ENCODE measurements at places on chromosomes 6 and 20.

GRCh38 chr6:90103056-90103800 lies 193.4 kb downstream of the BACH2 start:
- no peak for DNase-seq

- no peak for DNase-seq
Measured at GRCh38 chr20:55893031-55893430, 112.3 kb downstream of the CBLN4 start.

- DNase-seq: no peak
Measured at GRCh38 chr20:23331450-23332350, 18.9 kb upstream of the NXT1 start.

DNA sequence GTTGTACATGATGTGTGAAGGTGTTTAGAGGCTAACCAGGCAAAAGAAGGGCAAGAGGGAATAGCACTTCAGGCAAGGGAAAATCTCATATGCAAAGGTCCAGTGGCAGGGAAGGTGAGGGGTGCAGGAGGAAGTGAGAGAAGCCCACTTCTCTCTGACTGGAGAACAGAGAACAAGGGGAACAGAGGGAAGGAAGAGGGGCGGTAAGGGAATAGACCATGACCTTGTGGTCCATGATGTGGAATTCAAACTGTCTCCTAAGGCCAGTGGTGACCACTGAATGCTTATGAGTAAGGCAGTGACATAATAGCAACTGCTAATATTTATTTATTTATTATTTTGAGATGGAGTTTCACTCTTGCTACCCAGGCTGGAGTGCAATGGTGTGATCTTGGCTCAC lies 20.6 kb upstream of the SLC9A8 start:
- DNase-seq: no peak

- no peak for DNase-seq
Measured at GRCh38 chr6:167795874-167796191, 30.9 kb upstream of the AFDN start.

GRCh38 chr6:41504466-41505121 lies 41.6 kb upstream of the FOXP4 start:
- DNase-seq: no peak

DNA sequence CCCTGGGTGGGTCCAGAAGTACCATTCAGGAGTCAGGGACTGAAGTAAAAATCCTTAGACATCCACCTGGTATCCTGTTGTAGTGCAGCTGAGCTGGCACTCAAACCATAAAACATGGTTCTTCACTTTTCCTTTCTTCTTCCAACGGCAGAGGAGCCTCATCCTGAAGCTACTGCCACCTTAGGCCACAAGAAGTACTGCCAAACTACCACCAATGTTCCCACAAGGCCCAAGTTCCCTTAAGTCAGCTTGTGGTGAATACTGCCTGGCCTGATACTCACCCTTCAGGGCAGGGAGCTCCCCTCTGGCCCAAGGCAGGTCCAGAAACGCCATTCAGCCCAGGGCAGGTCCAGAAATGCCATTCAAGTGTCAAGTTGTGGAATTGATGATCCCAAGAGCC lies 1053.4 kb upstream of the CITED2 start:
- no peak for DNase-seq

DNA sequence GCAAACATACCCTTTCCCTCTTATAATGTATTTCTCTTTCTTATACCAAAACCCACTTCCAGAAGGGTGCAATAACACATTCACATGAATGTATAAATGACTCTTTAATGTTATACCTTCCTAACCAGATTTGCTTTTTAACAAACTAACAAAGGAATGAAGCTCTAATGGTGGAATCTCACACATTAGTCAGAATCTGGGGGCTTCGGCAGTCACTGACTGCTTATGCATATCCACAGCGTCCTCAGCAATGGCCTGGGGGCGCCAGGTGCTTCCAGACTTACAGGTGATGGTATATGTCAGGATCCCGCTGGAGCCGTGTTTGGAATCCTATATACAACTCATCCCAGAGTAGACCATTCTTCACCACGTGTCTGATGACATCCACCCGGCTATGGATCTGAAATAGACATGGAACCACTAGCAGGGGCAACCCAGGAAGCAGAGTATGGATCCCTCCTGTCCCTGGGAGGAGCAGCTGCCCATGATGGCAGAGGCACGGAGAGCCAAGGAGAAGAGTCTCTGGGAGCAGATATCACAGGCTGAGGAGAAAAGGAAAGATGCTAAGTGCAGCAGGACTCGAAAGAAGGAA lies 150.8 kb upstream of the RIPOR2 start:
- no peak for DNase-seq

DNA sequence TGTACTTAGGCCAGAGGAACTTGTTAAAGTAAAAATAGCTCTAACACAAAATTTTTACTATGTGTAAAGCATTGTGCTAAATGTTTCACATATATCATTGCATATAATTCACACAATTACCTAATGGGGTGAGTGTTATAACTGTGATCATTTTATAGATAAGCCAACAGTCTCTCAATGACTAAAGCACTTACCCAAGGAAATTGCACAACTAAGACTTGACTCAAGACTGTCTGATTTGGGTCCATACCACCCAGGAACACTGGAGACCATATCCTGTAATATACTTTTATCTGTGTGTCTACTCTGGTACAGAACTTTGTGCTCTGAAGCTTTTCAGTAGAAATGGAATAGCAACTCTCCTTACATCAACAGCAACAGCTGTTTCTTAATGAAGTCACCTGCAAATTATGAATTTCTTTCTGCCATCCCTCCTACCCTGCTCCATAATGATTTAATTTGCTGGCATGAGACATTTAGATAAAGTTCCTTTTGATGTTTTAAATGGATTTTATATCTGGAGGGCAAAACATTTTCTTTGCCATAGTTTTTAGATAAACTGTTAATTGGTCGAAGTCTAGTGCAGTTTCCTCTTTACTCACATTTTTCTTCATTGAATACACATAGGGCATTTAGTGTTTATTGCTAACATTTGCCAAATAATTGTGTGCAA lies 47.5 kb downstream of the TSPYL4 start:
- DNase-seq: no peak
